ENCODE measurements at places on chromosomes 7 and 10.

DNA sequence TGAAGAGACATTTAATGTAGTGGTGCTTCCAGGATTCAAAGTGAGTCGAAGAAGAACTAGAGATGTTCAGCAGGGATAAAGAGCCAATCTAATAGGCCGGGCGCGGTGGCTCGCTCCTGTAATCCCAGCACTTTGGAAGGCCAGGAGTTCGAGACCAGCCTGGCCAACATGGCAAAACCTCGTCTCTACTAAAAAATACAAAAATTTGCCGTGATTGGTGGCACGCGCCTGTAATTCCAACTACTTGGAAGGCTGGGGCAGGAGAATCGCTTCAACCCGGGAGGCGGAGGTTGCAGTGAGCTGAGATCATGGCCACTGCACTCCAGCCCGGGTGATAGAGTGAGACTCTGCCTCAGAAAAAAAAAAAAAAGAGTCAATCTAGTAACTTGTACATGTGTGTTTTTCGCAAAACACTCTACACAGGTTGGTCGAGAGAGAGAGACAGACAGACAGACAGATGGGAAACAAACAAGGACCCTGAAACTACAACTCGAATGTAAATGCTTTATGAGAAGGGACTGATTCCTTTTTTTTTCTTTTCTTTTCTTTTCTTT, 775 bp downstream of the ABCB8 start:
- no peak for DNase-seq

- DNase-seq, result no peak
These were observed 205.3 kb upstream of the MKLN1 start for GRCh38 chr7:131122394-131122793.

- DNase-seq, result no peak
These were observed 27.8 kb upstream of the CDHR3 start for GRCh38 chr7:105935250-105935649.

- DNase-seq, result no peak
These were observed 7.9 kb downstream of the GPRIN2 start for GRCh38 chr10:46548498-46549090.

- peak; percentile 15 for DNase-seq
These were observed 57.7 kb upstream of the ZNRF2 start for GRCh38 chr7:30226614-30227268.

- no peak for DNase-seq
These were observed 74.8 kb downstream of the MDH2 start for GRCh38 chr7:76122516-76123239.

DNA sequence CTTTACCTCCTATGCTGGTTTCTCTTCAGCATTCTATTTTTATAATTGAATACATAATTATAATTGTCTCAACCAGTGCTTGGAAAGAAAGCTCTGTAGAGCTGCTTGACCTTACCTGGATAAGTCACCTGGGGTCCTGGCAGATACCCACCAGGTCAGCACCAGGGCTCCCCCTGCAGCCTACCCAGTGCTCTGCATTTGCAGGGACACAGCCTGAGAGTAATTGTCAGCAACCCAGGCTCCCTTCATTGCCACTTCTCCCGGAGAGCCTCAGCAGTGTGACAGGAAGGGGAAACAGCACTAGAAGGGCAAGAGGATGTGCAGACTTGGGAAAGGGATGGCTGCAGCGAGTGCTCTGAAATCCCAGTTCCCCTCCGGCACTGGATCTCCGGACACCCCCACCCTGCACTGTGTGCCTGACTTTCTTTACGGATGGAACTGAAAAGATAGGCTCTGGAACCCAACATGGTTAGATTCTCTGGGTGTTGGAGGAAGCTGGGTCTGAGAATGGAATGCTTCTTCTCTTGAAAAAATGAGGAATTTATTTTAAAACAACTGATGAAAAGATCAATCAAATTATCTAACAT, 11.4 kb upstream of the PAX4 start:
- DNase-seq, result peak; percentile 45

- peak; percentile 19 for DNase-seq
These were observed 128.5 kb downstream of the WDR11 start for GRCh38 chr10:120979435-120980278.

Data from hematopoietic multipotent progenitor cell treated with erythropoietin and hydrocortisone succinate and interleukin-3 and kit ligand, for 4 days (in vitro differentiated cells).